ENCODE measurements at places on chromosomes 4 and X.

DNA sequence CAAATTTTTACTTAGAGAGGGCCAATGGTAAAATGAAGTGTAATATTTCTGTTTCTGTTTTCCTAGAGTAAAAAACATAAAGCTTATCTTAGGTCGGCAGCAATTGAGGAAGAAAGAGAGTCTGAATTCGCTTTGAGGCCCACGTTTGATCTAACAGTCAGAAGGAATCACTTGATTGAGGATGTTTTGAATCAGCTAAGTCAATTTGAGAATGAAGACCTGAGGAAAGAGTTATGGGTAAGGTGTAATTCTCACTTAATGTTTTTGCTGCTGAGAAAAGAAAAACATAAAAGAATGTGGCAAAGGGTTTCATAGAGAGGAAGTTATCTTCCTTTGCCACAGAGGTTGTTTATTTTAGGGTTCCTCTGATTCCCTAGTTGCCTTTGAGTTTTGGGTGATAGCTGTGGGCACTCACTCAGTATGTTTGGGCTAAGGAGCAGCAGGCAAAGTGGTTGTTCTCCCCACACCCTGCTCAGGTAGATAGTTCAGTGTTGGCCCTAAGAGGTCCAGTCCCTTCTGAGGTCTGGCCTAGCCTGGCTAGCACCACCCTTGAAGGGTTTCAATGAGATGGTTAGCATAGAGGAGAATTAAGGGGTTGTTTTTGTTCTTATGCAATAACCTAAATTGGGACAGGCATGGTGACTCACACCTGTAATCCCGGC, 32.3 kb downstream of the HERC5 start:
- DNase-seq, result no peak

- DNase-seq, result no peak
Measured at GRCh38 chr4:26864899-26865298, 4.3 kb downstream of the STIM2 start.

- DNase-seq, result peak; percentile 32
Measured at GRCh38 chr4:80841587-80842281, 188.8 kb upstream of the BMP3 start.

DNA sequence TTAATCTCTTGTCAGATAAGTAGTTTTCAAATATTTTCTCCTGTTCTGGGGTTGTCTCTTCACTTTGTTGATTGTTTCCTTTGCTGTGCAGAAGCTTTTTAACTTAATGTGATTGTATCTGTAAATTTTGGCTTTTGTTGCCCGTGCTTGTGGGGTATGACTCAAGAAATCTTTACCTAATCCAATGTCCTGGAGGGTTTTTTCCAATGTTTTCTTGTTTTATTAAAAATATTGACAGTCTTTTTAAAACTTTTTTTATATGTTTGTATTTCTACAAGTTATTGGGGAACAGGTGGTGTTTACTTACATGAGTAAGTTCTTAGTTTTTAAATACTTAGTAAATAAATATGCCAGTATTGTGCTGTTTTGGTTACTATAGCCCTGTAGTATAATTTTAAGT, 44.9 kb downstream of the RTL3 start:
- no peak for DNase-seq

DNA sequence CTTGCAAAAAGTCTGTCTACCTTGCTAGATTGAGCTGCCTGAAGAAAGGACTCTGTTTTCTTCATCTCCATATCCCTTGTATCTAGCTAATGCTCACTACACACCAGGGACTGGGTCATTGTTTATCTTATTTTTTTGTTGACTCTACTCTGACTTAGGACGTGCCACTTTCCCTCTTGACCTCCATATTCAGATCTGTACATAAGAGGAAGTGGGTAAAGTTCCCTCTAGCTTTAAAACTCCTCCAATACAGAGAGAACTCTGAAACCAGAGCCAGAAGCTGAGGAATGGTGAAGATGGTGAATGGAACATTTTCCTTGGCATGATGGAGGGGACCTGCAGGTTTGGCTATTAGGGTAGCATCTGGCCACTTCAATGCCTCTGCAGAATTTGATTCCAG, 2026.1 kb upstream of the TENM3 start:
- DNase-seq, result no peak

- DNase-seq, result peak; percentile 44
Measured at GRCh38 chrX:47562615-47563243, 1.7 kb downstream of the ARAF start.

- DNase-seq, result no peak
Measured at GRCh38 chrX:24253030-24253429, 60.8 kb downstream of the SUPT20HL2 start.

DNA sequence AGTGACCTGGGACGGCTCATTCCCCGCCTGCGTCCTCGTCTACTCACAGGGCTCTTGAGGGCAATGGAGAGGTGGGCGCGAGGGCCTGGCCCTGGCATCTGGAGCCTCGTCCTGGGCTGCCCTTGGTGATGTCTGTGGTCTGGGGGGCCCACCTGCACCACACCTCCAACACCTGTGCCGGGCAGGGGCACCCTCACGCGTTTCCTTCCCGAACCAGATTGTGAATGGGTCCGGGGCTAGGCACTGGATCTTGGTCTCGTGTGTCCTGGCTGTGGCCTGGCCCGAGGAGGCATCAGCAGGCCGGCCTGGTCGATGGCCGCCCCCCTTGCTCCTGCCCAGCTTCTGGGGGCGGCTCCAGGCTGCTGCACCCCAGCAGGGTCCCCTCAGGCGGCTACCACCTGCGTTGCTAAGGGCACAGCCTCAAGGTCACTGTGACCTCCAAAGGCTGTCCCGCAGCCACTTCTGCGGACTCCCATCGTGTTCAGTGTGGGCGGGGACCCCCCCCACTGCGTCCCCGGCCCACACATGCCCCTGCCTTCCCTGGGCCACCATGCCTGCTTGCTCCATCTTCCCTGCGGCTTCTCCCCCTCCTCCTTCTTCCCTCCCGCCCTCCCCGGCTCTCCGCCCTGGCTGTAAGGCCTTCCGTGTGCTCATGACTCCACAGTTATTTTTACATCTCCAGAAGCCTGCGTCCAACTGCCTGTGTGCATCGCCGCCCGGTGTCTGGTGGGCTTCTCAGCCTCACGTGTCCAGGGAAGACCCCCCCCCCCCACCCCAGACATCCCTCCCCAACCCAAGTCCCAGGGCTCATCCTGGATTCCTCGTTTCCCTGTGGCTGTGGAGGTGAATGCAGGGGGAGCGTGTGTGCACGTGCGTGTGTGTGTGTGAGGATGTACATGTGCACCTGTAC, 3.8 kb downstream of the DOK7 start:
- DNase-seq, result no peak

GRCh38 chr4:46844325-46844917, 64.6 kb downstream of the COX7B2 start:
- DNase-seq, result peak; percentile 52

- no peak for DNase-seq
Measured at GRCh38 chrX:42290608-42291007, 367.3 kb upstream of the CASK start.

- DNase-seq, result peak; percentile 18
Measured at GRCh38 chr4:108611365-108611764, 9.0 kb upstream of the RPL34 start.
